ENCODE measurements at places on chromosomes 2 and 18. TPM values are rescaled to one million over a fixed set of nuclear protein-coding genes. Genes with fewer than 3 reads are reported as not detected.

Gene ZRANB3
- total RNA-seq: 3.9 TPM

Gene IL1F10
- not detected for total RNA-seq

Gene SLC23A3
- 0.96 TPM for total RNA-seq

Gene PJVK
- total RNA-seq: 3.8 TPM

Gene SCN9A
- total RNA-seq: 0.14 TPM

Gene LIMS4
- total RNA-seq: not detected

Gene CABLES1
- not detected for total RNA-seq

Gene CLK1
- 1,235 TPM for total RNA-seq

Gene DES
- not detected for total RNA-seq

DNA sequence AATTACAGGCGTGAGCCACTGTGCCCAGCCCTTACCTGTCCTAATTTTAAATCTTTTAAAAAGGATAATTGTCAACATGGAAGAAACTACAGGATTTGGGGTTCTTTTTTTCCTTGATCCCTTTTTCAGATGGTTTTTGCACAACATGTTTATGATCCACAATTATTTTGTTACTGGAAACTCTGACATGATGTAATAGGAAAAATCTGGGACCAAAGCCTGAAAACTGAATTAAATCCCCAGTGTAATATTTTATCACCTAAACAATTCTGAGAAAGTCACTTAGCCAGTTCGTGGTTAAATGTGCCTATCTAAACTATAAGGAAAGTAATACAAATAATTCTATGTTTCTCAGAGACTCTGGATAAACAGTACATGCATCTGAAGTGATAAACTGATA lies 1649.7 kb downstream of the LRP1B start:
- DNase-seq: no peak

DNA sequence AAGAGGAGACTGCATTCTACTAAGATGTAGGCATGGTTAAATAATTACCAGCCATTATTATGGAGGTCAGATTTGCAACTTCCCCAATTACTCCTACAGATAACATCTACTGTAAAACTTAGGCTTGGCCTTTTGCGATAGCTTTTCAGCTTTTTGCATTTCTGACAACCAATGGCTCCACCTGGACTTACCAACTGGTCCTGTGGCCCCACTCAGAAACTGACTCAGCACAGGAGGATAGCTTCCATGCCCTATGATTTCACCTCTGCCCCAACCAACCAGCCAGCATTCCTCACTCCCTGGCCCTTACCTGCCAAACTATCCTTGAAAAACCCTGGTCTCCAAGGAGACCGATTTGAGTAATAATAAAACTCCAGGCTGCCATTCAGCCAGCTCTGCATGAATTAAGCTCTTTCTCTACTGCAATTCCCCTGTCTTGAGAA lies 28.2 kb downstream of the TUBB6 start:
- DNase-seq: no peak

- DNase-seq: no peak
Observed at GRCh38 chr2:211329421-211329820, 773.0 kb downstream of the CPS1 start.

- no peak for DNase-seq
Observed at GRCh38 chr2:105405291-105405690, 6.4 kb upstream of the FHL2 start.

GRCh38 chr18:59516356-59517155 lies 157.5 kb upstream of the LMAN1 start:
- DNase-seq: no peak

DNA sequence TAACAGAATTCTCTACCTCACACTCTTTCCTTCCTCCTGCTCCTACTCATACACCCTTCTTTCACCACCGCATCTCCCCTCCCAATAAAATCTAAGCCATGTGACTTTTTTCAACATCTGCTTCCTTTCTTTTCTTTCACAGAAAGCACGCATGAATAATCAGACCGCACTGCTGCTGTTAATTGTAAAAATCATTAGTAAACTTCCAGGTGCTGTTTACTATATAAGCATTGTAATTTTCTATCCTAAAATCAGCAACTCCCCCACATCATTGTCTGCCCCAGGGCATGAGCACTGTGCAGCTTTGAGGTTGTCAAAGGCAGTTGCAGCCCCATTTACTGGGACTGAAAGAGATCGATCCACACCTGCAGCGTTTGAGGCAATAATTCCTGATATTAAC lies 782.6 kb upstream of the ID2 start:
- no peak for DNase-seq

DNA sequence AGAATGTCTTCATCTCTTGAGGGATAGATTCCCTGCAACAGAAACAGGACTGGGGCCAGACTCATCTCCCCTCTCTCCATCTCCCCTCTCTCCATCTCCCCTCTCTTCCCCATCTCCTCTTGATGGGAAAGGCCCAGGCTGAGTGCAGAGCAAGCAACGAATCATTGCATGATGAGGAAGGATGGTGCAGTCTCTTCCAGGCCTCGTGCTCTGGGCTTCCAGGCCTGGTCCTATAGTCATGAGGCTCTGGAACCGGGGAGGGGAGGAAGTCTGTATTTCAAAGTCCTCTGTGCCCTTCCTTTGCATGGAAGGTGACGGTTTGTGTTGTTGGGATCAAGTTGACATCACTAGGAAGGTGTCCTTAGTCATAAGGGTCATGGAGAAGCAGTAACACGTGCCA lies 115.6 kb upstream of the NEDD4L start:
- no peak for DNase-seq

DNA sequence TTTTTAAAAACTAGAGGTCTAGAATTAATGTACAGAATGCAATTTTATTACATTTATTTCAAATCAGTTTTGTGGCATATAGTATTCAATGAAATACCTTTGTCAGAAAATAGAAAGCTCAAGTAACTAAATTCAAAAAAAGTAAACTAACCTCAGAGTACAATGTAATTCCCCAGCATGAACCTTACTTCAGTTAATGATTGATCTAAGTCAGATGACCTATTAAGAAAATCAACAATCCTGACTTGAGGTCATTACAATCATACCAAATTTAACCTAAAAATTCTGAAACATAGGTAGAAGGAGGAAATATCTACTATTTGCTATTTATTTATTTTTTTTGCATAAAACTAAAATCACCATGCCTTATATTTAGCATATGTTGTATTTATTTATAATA lies 142.9 kb downstream of the CCDC102B start:
- no peak for DNase-seq

DNA sequence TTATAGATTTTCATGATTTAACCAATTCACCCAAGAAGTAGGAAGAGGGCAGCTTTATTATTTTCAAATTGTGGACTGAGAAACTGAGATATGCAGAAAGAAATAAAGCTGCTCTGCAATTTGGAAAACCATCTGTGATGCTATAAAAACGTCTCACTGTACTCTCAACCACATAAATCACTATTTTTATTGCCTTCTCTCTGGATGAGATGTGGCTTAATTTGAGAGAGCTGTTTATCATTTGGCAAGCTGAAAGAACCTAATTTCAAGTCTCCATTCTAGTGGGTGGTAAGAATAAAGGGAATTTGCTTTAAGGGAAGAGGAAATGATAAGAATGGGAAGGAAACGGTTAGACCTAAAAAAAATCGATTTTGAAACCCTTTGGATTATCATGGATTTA lies 49.9 kb upstream of the CYP1B1 start:
- DNase-seq: no peak

- no peak for DNase-seq
Observed at GRCh38 chr18:49127471-49128190, 176.9 kb upstream of the SMAD7 start.

DNA sequence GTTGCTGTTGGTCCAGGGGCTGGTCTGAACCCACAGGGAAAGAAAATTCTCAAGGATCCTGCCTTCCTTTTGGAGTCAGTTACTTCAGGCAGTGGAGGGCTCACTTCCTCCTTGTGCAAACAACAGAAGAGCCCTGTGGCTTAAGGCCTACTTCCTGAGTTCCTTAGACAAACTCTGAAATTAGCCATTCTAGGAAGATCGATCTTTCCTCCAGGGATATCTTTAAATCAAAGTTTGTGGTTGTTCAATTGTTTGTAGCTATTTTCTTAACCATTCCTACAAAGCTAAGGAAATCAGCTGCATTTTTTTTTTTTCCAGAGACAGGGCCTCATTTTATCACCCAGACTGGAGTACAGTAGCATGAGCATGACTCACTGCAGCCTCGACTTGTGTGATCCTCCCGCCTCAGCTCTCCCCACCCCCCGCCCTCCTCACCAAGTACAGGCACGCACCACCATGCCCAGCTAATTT lies 156.0 kb downstream of the TANC1 start:
- peak; percentile 67 for DNase-seq

- DNase-seq: no peak
Observed at GRCh38 chr18:77099485-77100370, 32.9 kb downstream of the MBP start.

DNA sequence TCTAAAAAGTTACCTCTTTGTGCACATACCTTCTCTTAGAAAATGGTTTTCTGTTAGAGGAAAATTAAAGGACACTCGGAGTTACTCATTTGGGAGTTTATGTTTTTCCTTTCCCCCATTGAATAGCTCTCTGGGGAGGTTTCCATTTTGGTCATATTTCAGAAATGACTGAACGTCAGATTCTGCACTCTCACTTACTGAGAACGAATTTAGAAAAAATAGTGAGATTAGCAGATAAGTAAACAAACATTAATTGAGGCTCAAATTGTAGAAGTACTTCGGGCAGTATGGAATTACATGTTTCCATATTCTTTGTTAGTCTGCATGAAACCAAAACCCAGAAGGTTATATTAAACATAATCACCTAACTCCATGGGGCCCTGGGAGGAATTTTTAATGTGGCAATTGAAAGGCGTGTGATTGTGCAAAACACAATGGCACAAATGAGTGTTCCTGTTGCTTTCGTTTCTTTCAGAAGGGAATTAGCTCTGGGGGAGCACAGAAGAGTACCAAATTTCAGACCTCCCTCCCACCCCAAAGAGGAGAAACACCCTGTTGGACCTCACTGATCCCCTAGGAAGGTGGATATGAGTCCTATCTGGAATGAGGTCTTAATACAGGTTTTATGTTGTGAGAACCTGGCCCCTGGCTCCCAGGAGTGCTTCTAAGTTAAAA lies 212.3 kb downstream of the BCL2 start:
- no peak for DNase-seq

- no peak for DNase-seq
Observed at GRCh38 chr2:135590619-135591260, 59.5 kb downstream of the R3HDM1 start.

DNA sequence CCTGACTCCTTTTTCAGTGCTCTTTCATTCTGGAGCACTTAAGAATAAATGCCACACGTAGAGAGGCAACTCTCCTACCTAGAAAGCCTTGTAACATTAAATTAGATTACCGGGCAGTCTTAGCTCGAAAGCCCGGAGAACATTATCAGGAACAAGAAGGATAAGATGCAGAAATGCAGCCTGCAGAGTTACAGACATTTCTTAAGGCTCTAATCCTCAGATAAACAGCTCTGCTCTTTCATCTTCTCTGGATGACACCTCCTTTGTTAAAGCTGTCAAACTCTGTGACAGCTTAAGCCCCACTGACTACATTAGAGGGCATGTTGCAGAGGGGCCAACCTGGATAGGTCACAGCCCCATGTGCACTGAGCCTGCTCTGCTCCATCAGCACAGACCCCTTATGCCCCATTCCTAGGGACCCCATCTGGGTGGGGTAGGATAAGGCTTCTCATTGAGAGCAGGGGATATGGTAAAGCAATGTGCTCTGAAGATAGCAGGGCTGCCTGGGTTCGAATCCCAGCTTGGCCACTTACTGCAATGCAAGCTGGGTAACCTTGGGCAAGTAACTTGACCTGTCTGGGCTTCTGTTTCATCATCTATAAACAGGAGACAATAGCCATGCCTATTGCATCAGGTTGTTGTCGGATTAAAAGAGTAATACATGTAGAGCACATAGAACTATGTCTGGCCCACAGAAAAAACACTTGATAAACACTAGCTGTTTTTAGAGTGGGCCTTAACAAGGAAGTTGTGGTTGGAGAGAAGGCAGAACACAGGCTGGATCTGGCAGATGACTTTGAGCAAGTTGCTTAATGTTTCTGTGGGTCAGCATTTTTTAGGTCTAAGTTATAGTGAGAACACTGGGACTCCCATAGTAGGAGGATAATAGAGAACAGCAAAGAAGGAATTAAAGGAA lies 111.4 kb downstream of the THNSL2 start:
- no peak for DNase-seq

- DNase-seq: peak; percentile 64
Observed at GRCh38 chr2:151637271-151637781, 97.0 kb downstream of the NEB start.

All from CD4-positive, alpha-beta T cell (primary cell).